ENCODE measurements at places on chromosomes 7 and 10. TPM values are rescaled to one million over a fixed set of nuclear protein-coding genes. Genes with fewer than 3 reads are reported as not detected.

Gene CHN2
- not detected for total RNA-seq

DNA sequence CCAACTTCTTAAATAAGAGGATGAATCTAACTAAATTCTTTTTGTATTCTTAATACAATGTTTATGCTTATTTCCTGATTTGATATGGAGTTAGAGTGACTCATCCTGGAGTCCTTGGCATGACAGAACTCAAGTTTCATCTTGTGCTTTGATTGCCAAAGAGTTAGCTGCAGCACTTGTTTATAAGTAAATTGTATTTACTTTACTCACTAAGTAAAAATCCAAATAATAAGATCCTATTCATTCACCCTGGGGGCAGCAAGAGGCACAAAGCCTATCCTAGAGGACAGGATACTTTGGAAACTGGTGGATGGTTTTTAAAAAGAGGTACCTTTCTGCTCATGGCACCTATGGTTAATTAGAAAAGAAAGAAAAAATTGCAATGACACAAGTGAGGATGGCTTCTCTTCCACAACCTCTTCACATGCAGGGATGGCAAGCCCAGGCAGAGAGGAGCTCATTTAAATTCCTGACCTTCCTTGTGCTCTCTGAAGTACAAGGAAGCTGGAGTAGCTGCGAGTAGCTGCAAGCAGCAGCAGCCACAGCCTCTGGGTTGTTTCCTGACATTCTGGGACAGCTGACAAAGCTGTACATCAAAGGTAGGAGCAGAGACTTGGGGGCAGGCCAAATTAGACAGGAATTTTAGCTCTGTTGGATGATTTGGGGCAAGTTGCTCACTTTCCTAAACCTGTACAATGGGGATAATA, 28.5 kb upstream of the CROT start:
- H3K36me3 ChIP-seq: no peaks in the 10 kb centered on the region
- no peaks in the 10 kb centered on the region for H3K27me3 ChIP-seq
- H3K27ac ChIP-seq: peak overlapping the region; percentile 93
- DNase-seq: peak; percentile 99
- no peak overlapping the region for H3K4me3 ChIP-seq

GRCh38 chr10:132908621-132909295, 33.6 kb downstream of the CFAP46 start:
- H3K4me1 ChIP-seq: no peaks in the 10 kb centered on the region
- no peaks in the 10 kb centered on the region for H3K27me3 ChIP-seq
- H3K4me3 ChIP-seq: no peak overlapping the region
- H3K36me3 ChIP-seq: no peaks in the 10 kb centered on the region
- no peak overlapping the region for H3K27ac ChIP-seq

- peak; percentile 24 for DNase-seq
- no peak overlapping the region for H3K27ac ChIP-seq
- peaks cover 2% of the 10 kb centered on the region for H3K4me1 ChIP-seq
- peaks cover 34% of the 10 kb centered on the region for H3K36me3 ChIP-seq
- H3K4me3 ChIP-seq: no peak overlapping the region
These were observed 46.2 kb downstream of the WDR37 start for GRCh38 chr10:1102416-1102815.

GRCh38 chr7:107090457-107090856, 46.0 kb downstream of the PRKAR2B start:
- no peak overlapping the region for H3K4me3 ChIP-seq
- no peak for DNase-seq
- H3K4me1 ChIP-seq: no peaks in the 10 kb centered on the region
- no peaks in the 10 kb centered on the region for H3K27me3 ChIP-seq

GRCh38 chr7:108067844-108068243, 62.3 kb downstream of the LAMB4 start:
- peaks cover 2% of the 10 kb centered on the region for H3K4me1 ChIP-seq
- H3K36me3 ChIP-seq: no peaks in the 10 kb centered on the region
- DNase-seq: no peak
- H3K27ac ChIP-seq: no peak overlapping the region
- H3K27me3 ChIP-seq: no peaks in the 10 kb centered on the region

- no peak for DNase-seq
- H3K27me3 ChIP-seq: peaks cover 31% of the 10 kb centered on the region
- no peaks in the 10 kb centered on the region for H3K36me3 ChIP-seq
- peaks cover 3% of the 10 kb centered on the region for H3K4me1 ChIP-seq
- no peak overlapping the region for H3K27ac ChIP-seq
These were observed 12.8 kb downstream of the PRKAG2 start for GRCh38 chr7:151864081-151864480.

Gene CASTOR2
- 6.1 TPM for total RNA-seq

Gene SFRP4
- total RNA-seq: not detected

Gene FASTK
- 41.9 TPM for total RNA-seq

DNA sequence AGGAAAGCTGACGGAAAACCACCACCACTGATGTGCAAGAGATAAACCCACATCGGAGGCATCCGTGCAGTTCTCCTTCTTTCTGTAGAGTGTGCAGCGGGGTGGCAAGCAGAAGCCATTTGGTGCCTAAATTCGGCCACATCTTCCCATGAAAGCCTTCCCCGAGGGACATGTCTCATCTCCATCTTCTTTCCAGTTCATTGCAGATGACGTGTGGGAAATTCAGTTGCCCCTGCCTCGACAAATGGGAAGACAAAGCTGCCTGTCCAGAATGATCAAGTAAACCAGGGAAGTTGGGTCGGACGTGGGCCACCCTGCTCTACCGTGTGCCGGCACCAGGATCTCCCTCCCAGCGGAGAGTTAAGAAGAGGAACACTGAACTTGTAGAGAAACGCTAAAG, 14.5 kb downstream of the BEND7 start:
- H3K36me3 ChIP-seq: no peaks in the 10 kb centered on the region
- H3K4me3 ChIP-seq: no peak overlapping the region
- H3K27me3 ChIP-seq: no peaks in the 10 kb centered on the region

- no peak for DNase-seq
- H3K36me3 ChIP-seq: peaks cover 3% of the 10 kb centered on the region
- no peaks in the 10 kb centered on the region for H3K27me3 ChIP-seq
- H3K4me1 ChIP-seq: peaks cover 8% of the 10 kb centered on the region
- no peak overlapping the region for H3K4me3 ChIP-seq
These were observed 246.9 kb upstream of the MKLN1 start for GRCh38 chr7:131080754-131081153.

Gene PLA2G12B
- not detected for total RNA-seq

DNA sequence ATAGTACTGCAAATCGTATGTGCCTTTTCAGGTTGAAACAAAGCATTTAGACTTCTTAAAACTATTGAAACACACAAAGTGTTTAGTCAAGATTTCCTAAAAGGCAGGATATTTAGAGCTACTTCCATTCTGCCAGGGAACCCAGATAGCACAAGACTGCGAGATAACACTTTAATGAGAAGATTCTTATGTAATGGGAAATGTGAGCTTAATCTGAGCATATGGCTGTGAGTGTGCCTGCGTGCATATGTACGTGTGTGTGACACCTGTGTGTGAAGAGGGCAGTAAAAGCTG, 14.3 kb upstream of the JCAD start:
- H3K36me3 ChIP-seq: no peaks in the 10 kb centered on the region
- peaks cover 5% of the 10 kb centered on the region for H3K4me1 ChIP-seq
- no peak overlapping the region for H3K27ac ChIP-seq
- peaks cover 4% of the 10 kb centered on the region for H3K27me3 ChIP-seq

Data from IMR-90 (cell line).